Karpas-422 (cell line): ENCODE measurements at places on chromosomes 16 and 17. TPM values are rescaled to one million over a fixed set of nuclear protein-coding genes. Genes with fewer than 3 reads are reported as not detected.
A peak's percentile ranks its signal among the peaks of the same experiment; 100 is the strongest.

DNA sequence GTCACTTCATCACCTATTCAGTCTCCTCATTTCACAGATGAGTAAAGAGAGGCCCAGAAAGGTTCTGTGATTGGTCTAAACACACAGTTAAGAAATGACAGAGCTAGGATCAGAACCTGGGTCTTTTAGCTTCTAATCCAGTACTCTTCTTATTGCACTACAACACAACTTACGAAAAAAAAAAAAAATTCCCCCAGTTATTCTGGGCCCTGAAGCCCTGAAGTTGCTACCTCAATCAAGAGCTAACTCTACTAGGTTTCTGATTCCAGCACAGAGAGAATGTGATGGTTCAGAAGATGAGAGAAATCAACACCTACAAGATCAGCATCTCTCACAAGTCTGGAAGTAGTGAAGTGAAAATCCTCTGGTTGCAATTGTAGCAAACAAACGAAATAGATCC lies 37.3 kb downstream of the GRB7 start:
- H3K27ac ChIP-seq = peak overlapping the region; percentile 96
- H3K36me3 ChIP-seq = peaks cover 41% of the 10 kb centered on the region; the same call in 1 of the 2 replicates
- H3K4me1 ChIP-seq = peaks cover 100% of the 10 kb centered on the region
- peak overlapping the region; percentile 7; the same call in 1 of the 2 replicates for H3K4me3 ChIP-seq
- peak; percentile 46 for DNase-seq

The GJD3 gene
- total RNA-seq = not detected in 2 replicates

GRCh38 chr16:10787304-10787703 lies 31.3 kb downstream of the TVP23A start:
- H3K36me3 ChIP-seq = no peaks in the 10 kb centered on the region
- H3K4me3 ChIP-seq = peak overlapping the region; percentile 42
- H3K4me1 ChIP-seq = peaks cover 25% of the 10 kb centered on the region
- peak overlapping the region; percentile 31; the same call in 1 of the 2 replicates for H3K27ac ChIP-seq

DNA sequence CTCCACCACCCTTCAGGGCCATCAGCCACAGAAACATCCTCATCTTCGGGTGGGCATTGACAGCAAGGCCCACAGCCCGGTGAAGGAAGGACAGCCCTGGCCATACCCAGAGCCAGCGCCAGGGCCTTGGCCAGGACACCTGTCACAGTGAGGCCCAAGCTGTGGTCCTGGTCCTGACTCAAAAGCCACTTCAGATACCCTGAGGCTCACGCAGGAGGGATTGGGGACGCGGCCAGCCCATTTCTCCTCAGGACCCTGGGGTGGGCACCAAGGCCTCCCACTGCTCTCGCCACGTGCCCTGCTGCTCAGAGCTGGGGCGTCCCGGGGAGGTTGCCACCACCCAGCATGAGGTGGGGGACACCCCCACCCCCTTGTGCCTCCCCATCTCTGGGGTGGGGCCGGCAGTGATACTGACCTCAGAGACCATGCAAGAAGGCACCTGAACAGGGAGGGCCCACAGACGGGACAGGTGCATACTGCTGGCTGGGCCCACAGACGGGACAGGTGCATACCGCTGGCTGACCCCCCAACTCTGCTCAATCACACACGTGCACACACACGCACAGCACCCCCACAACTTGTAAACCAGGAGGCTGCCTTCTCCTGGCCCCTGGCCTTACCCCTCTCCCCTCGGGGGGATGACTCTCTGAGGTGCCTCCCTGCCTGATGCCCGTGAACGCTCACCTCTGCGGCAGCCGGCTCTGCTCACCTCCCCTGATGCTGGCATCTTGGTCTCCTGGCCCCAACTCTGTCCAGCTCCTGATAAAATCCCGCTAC lies 14.2 kb downstream of the SLC7A5 start:
- H3K4me3 ChIP-seq = no peak overlapping the region; the same call in 1 of the 2 replicates
- H3K4me1 ChIP-seq = peaks cover 100% of the 10 kb centered on the region
- peaks cover 41% of the 10 kb centered on the region for H3K36me3 ChIP-seq
- DNase-seq = no peak
- H3K27ac ChIP-seq = peak overlapping the region; percentile 68
- H3K27me3 ChIP-seq = no peaks in the 10 kb centered on the region
